CD4-positive, alpha-beta T cell (primary cell): ENCODE measurements at places on chromosomes 3 and 15.

DNA sequence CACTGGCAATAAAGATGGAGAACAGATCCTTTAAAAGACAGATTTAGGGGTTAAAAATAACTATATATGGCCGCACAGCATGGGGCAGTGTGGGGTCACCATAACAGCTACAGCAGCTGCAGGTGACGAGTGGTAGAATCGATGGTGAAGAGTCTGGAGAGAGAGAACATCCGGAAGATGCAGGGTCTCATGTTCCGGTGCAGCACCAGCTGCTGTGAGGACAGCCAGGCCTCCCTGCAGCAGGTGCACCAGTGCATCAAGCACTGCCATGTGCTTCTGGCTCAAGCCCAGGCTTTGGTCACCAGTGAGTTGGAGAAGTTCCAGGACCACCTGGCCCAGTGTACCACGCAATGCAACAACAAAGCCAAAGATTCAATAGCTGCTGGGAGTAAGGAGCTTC lies 93.7 kb upstream of the IMPG2 start:
- DNase-seq, result no peak

GRCh38 chr3:113261626-113262303 lies 50.4 kb downstream of the BOC start:
- DNase-seq, result no peak

DNA sequence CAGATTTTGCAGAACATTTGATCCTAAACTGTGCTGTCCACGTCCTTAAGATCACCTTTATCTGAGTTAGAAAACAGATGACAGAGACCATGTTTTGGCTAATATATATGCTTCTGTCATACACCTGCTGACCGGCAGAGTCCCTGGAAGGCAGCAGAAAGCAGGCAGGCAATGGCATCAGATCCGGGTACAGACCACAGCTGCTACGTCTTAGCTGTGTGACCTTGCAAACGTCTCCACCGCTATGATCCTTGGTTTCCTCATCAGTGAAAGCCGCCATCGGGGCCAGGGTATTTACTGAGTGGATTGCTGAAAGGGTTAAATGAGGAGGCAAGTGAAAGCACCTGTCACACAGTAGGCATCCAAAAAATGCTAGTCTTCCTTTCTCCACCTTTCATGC lies 72.1 kb downstream of the ABTB1 start:
- DNase-seq, result no peak

- no peak for DNase-seq
Observed at GRCh38 chr3:185549122-185549521, 3.3 kb downstream of the LIPH start.

DNA sequence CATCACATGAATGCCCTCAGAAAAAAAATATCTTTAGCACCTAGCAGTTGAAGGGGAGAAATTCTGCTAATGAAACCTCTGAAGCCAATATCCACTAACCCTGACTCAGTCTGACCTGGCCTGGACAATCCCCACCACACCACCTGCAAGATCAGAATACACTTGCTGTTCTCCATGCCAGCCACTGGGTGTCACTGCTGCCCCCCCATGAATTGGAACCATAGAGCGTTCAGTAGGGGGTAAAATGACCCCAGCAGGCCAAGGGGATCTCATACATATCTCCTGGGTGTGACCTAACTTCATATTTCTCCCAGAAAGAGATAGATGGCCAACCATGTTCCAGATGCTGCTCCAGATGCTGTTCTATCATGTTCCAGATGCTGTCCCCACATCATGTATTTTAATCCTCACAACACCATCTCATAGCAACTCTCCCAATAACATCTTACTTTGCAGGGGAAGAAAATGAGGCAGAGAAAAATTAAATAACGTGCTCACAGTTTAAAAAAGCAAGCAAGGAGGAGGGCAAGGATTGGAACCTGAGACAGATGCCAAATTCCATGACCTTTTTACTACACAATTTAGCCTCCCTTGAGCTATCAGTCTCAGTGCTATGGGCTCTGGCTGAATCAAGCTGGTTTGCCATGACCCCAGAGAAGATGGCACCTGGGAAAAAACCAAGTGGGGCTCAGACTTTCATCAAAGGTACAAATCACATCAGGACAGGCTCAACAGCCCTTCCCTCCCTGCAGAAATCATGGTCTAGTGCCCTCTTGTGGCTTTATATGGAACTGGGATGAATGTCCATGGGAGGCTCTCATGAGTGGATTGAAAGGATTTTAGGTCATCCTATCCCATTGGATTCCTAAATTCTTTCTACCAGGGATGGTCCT lies 12.4 kb downstream of the NTRK3 start:
- DNase-seq, result no peak

- no peak for DNase-seq
Observed at GRCh38 chr15:73571346-73571745, 61.8 kb downstream of the NPTN start.

DNA sequence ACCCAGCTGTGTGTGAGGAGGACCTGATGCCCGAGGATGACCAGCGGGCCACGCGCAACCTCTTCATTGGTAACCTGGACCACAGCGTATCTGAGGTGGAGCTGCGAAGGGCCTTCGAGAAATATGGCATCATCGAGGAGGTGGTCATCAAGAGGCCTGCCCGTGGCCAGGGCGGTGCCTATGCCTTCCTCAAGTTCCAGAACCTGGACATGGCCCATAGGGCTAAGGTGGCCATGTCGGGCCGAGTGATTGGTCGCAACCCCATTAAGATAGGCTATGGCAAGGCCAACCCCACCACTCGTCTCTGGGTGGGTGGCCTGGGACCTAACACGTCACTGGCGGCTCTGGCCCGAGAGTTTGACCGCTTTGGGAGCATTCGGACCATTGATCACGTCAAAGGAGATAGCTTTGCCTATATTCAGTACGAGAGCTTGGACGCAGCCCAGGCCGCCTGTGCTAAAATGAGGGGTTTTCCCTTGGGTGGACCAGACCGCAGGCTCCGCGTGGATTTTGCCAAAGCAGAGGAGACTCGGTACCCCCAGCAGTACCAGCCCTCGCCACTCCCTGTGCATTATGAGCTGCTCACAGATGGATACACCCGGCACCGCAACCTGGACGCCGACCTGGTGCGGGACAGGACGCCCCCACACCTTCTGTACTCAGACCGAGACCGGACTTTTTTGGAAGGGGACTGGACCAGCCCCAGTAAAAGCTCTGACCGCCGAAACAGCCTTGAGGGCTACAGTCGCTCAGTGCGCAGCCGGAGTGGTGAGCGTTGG lies 1.5 kb downstream of the RBM15B start:
- DNase-seq, result no peak

DNA sequence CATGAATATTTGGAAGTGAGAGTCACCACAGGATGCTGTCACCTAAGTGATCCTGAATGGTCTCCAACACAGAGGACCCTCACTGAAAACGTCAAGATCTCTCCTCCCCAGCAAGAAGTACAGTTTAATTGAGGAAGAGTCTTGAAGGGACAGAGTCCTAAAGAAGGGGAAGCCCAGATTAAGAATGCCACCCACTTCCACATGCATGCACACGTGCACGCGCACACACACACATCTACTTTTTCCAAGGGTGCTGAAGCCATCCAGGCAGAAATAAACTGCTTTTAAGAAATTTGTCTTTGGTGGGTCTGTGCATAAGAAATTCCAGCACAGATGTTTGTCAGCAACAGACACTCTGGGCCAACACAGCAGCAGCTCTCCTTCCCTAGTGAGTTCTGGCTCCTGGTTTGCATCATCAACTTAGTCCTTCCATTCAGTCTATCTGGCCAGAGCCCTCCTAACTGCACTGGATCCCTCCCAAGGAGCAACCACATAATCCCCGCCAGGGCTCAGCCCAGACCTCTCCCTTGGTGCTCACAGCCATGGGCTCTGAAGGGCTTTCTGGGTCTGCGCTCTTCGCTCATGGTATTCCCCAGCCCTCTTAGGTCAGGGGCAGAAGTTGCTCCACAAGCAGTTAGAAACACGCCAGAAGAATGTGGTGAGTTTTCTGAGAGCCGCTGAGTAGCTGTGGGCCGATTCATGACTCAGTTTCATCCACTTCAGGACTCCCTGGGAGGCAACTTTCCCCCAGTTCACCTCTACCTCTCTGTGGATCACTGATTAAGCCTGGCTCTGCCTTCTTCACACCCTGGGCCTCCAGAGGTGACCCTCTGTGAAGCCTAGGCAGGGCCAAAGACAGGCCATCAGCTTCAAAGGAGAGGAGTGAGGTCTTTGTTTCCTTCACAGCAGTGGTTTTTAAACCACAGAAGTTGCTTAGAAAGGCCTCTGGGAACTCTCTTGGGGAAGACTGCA lies 132.6 kb upstream of the LIPC start:
- no peak for DNase-seq

GRCh38 chr3:189937302-189938127 lies 183.2 kb downstream of the P3H2 start:
- DNase-seq, result no peak

DNA sequence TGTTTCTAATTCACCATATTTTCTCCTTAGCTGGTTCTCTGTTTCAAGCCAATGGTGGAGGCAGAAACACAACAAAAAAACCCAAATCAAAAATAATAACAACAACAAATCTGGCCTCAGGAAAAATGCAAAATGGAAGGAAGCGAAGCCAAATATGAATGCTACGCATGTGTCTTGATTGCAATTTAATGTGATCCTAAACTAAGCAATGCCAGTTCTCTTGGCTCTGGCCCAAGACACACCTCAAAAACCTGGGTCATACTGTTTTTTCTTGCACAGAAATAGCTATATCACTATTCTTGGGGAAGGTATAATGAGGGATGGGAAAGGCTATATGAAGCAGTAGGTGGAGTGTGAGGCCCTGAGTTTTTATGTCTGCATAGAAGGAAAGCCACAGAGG lies 724.7 kb downstream of the AGBL1 start:
- no peak for DNase-seq

DNA sequence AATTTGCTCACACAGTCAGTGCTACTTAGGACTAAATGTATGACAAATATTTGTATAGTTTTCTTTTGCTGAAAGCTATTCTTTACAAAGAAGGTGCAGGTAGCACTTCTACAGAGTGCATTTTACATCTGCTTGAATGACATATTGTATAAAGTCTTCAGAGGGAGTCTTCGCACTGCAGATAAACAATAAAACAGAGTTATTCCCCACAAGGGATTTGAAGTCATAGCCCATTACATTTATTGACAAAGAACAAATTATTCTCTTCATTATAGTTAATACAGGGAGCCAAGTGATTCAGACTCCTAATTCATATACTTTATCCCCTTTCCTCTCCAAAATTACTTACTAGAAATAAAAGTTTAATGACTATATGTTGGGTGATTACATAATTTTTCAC lies 529.7 kb downstream of the EDEM1 start:
- no peak for DNase-seq

DNA sequence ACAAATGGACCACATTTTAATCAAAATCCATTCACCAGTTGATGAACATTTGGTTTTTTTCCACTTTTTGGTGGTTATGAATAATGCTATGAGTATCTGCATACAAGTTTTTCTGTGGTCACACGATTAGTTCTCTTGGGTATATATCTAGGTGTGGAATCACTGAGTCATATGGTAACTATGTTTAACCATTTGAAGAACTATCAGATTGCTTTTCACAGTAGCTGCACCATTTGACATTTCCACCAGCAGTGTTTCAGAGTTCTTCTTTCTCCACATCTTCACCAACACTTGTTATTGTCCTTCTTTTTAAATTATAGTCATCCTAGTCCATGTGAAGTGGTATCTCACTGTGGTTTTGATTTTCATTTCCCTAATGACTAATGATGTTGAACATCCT lies 33.3 kb upstream of the ATG7 start:
- DNase-seq, result no peak

DNA sequence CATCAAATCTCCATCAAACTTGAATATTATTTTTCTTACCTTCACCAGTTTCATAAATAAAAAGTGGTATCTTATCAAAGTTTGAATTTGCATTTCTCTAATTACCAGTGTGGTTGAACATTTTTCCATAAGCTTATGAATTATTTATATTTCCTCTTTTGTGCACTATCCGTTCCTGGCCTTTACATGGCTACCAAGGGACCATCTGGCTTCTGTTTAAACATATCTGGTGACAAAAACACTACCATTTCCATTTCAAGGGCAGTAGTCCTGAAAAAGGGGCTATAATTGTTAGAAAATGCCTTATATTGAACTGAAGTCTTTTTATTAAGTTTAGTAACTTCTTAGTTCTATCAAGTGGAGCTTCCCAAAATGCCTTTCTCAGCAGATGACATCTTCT lies 44.3 kb upstream of the TM4SF4 start:
- no peak for DNase-seq

DNA sequence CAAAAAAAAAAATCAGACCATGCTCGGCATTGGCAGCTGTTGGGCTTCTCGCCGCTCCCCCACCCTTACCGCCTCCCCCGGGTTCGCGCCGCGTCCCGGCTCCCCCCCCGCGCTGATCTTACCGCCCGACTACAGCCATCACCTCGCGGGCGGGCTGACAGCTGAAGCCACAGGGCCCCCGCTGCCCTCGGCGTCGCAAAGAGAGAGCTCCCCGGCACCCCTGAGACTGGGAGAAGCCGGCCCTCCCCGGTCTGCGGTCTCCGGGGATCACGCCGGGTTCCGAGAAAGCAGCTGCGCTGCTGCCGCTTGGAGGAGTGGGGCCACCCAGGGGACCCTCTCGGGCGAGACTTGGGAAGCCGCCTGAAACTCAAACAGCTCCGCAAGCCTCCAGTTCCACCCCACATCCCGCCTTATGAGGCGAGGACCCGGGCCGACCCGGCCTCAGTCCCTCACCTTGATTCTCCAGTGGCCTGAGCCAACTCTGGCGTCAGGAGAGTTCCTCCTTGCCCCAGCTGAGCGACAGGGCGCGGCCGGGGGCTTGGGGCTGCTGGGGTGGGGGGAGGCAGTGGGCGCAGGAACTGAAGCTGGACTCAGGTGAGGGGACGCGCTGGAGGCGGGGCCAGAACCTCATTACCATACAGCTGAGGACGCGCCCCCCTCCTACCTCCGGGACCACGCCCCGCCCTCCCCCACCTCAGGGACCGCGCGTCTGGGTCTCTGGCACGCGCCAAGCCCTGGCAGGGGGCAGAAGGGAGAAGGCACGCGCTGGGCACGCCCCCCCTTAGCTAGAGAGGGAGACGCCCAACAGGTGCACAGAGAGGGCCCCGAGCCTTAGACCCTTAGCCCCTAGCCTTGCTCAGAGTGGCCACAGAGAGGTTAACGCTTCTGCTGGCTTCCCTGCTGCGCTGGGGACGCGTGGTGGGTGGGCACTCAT lies 1.0 kb upstream of the DLL4 start:
- DNase-seq, result no peak

DNA sequence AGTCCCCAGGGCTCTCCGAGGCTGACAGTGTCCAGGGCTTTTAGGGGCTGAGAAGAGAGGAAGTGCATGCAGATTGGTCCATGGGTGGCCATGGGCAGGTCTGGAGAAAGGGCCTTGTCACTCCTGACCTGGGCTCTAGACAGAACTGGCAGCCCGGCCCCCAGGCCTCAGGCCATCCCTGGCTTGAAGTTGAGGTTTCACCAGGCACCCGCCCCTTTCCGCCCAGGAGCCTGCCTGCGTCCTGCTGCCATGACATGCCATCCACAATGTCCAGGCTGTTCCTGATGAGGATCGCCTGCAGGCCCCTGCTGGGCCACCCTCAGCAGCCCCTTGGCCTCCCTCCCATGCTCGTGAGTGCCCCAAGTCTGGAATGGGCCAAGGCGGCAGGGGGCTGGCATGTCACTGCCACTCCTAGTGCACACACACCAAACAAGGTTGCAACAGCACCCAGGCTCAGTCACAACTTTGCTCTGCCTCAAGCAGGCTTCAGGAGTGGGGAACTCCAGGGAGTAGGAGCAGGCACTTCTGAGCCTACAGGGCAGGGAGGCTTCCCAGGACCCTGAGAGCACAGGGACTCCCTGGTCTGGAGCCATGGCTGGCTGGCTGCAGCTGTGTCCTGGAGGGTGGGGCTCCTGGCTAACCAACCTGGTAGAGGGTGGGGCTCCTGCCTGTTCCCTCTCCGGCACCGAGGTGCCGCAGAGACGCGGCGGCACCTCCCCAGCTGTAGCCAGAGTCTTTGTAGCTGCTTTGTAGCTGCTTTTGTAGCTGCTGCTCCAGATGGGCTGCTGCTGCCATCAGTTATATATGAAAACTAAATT lies 1457.1 kb upstream of the GBE1 start:
- no peak for DNase-seq
